GM23248 (cell line): ENCODE measurements at places on chromosomes 3 and 15. TPM values are rescaled to one million over a fixed set of nuclear protein-coding genes. Genes with fewer than 3 reads are reported as not detected.

DNA sequence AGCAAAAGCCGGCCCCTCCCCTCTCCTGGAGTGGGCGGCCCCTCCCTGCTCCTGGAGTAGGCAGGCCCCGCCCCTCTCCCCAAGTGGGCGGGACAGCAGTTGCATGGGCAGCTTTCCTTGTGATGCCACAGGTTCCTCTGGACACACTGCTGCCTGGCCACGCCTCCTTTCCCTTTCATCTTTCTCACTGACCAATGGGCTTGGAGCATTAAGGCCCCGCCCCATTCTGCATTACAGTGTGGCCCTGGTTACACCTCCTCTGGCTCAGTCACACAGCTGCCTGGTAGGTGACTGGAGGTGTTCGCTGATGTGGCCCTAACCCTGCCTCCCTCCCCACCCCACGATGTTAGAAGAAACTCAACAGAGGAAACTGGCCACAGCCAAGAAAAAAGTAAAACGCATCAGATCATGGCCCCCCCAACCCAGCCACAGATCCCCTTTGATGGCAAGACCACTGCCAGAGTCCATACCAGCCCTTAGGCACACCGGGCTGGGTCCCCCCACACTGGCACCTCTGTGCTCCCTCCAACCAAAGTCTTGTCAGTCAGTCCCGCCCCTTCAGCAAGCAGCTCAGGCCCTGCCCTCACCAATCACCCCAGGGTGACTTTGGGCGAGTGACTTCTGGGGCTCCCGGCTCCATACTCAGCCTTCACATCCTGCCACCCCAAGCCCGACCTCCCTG is 84.3 kb downstream of the ADAMTS7 start:
- no peaks in the 10 kb centered on the region for H3K36me3 ChIP-seq
- peak; percentile 21 for DNase-seq
- no peaks in the 10 kb centered on the region for H3K4me1 ChIP-seq
- H3K4me3 ChIP-seq, result no peak overlapping the region
- no peak overlapping the region for H3K27ac ChIP-seq

The DNAH12 gene
- 0.11 TPM in 1 of 2 replicates, not detected in the other for polyA plus RNA-seq

The ZNF35 gene
- polyA plus RNA-seq, result 4.3 and 5.1 TPM in 2 replicates

DNA sequence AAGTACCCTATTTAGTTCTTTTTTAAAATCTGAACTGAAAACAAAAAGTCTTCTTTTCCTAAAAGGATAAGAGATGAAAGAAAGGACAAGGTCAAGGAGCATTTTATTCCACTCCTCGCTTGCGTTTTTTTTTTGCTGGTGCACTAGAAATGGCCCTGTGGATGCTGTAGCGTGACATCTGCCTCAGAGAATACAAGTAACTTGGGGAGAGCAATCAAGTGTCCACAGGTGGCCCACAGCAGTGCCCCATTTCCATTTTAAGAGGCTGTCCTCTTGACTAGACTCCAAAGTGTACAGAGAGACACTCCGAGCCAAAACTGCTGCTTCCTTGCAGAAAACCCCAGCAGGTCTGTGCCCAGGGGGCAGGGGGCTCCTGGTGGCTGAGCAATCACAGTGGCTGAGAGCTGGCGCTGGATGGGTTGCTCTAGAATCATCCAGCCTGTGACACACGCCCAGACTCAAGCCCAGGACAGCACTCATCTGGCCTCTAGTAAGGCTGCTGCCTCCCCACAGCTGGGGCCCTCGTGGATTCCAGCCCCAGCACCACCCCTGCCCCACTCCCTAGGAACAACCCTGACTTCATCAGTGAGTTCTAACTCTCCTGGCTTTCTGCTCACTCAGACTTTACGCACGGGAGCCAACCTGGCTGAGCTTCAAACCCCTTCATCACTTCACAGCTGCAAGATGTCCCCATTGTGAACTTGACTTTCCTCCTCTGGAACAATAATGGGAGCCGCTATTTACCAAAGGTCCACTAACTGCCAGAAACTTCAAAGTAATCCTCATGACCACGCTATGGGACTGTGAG is 71.1 kb upstream of the SPATA12 start:
- H3K27ac ChIP-seq, result no peak overlapping the region
- no peak for DNase-seq
- no peak overlapping the region for H3K4me3 ChIP-seq
- peaks cover 11% of the 10 kb centered on the region for H3K4me1 ChIP-seq

- H3K4me1 ChIP-seq, result no peaks in the 10 kb centered on the region
- no peak overlapping the region for H3K4me3 ChIP-seq
- peaks cover 7% of the 10 kb centered on the region; the same call in 1 of the 2 replicates for H3K27me3 ChIP-seq
- no peak overlapping the region for H3K27ac ChIP-seq
- no peak for DNase-seq
These were observed 242.0 kb downstream of the SHQ1 start for GRCh38 chr3:72606005-72606800.

- H3K27ac ChIP-seq, result no peak overlapping the region
- no peak for DNase-seq
- no peak overlapping the region for H3K4me3 ChIP-seq
- peaks cover 30% of the 10 kb centered on the region for H3K4me1 ChIP-seq
- no peaks in the 10 kb centered on the region for H3K36me3 ChIP-seq
These were observed 208.1 kb downstream of the OSBPL10 start for GRCh38 chr3:31772758-31773473.
